Esophagus mucosa (tissue), 1 donor: ENCODE measurements at places on chromosomes 6 and 20. TPM values are rescaled to one million over a fixed set of nuclear protein-coding genes. Genes with fewer than 3 reads are reported as not detected.

Gene HLA-DMB
- total RNA-seq, result 5.5 TPM

Gene ESR1
- 0.80 TPM for total RNA-seq

Gene MYT1
- total RNA-seq, result not detected

Gene PSMB8
- 33.0 TPM for total RNA-seq

Gene PSORS1C2
- total RNA-seq, result 0.40 TPM

Gene SFT2D1
- 26.6 TPM for total RNA-seq

Gene RIPPLY2
- total RNA-seq, result not detected

Gene ADGRG6
- total RNA-seq, result 14.2 TPM

Gene ETV7
- 2.1 TPM for total RNA-seq

Gene PTK6
- 92.7 TPM for total RNA-seq

Gene HMGN3
- 37.2 TPM for total RNA-seq

Gene SPATS1
- not detected for total RNA-seq

GRCh38 chr20:62225820-62226635 is 6.0 kb upstream of the HRH3 start:
- ATAC-seq, result no peak

DNA sequence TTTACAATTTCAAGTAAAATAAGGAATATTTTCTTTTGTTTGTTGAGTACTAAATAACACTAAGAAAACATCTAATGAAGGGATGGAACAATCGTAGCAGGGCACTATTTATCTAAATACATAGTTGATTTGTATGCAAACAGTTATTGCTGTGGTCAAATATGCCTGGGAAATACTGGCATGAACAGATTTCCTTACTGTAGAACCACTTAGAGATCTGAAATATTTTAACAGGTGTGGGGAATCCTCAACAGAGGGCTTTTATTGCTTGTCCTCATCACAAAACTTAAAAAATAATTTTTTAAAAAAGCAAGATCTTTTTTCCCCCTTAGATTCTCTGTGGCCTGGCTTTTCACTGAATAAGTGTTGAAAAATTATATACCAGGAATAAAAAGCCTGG is 233.0 kb upstream of the FAM83B start:
- ATAC-seq, result no peak

GRCh38 chr20:38550274-38550673 is 30.7 kb upstream of the ADIG start:
- no peak for ATAC-seq

DNA sequence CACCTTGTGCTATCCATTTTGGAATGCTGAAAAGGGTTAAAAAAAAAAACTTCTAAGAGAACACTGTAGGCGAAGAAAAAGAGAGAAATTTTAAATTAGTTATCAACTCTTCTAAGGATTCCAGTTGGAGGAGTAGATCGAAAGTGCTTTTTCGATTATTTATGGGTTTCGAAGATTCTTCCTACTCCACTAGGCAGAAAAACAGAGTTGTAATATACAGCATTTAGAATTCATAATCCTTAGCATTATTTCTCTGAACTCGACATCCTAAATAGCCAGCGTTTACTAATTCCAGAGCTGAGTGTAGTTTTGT is 817 bp upstream of the RNF217 start:
- no peak for ATAC-seq

DNA sequence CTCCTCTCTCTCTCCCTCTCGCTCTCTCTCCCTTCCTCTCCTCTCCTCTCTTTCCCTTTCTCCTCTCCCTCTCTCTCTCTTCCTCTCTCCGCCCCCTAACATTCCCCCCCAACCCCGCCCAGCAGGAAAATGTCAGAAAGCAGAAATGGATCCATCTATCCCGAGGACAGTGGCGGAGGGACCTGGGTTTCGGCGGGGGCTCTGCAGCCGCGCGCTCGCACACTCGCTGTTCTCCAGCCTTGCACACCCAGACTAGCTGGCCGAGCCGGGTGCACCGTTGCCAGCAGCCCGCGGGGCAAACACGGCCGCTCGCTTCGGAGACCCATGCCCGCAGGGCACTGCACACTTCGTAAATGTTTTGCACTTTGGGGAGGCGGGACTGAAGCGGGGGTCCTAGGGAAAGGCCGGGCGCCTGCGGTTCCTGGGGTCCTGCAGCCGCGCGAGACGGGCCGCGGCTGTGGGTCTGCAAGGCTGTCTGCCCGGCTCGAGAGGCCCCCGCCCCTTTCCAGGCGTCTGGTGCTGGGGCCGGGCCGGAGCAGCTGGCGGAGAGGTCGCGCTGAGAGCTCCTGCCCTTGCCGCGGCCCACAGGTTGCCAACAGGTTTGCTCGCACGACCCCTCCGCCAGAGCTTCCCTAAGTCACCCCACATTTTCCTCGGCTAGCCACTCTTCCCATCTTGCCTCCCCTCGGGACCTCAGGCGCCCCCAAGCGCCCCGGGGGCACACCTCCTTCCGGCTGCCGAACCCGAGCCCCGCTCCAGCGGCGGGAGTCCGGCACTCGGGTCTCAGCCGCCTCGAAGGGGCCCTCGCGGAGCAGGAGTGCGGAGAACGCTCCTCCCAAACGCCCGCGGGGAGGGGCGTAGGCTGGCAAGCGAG is 818 bp upstream of the MDGA1 start:
- peak; percentile 7 for ATAC-seq

DNA sequence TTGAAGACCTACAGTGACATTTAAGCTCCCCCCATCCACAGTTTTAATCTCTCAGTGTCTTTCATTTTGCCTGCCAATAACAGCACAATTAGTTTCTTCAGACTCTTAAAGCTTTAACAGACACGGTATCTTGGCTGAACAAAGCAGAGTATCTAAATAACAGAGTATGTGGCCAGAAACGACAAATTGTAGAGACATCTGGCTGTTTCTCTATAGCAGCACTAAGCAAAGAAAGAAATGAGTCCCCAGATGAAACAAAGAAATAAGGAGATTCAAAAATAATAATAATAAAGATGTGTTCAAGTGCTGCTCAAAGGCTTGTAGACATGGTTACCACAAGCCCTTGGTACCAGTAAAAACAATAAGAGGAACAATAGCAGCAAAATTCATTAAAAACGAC is 97.8 kb upstream of the HDAC2 start:
- no peak for ATAC-seq

- ATAC-seq, result no peak
Measured at GRCh38 chr6:54817834-54818233, 28.7 kb upstream of the FAM83B start.

DNA sequence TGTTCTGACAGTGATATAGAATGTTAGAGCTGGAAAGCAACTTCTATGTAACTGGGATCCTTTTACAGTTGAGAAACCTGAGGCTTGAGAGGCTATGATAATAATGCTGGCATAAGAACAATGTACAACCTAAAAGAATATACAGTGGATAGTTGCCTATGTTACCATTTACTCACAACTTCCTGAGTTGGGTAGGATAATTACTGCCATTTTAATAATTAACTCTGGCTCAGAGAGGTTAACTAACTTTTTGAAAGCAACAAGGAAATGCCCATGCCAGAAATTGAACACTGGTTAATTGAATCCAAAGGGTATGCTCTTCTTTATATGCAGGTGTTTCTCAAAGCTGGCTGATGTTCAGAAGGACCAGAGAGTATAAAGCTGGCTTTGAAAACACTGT is 530.7 kb upstream of the MAP3K7 start:
- ATAC-seq, result no peak

DNA sequence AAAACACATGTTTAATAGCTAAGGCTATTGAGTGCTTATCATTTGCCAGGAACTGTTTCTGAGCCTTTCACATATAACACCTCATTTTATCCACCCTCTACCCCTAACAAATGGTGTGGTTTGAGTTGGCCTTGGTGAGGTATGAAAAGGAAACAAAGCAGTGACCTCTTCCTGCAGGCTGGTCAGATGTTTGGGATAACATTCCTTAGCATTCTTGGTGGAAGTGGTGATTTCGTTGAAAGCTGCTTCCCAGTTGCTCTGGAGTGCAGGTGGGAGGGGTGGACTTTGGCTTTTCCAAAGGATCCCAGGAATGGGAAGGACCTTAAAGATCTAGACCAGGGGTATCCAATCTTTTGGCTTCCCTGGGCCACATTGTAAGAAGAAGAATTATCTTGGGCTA is 41.3 kb downstream of the CARMIL1 start:
- no peak for ATAC-seq

GRCh38 chr6:129921169-129921817 is 60.2 kb upstream of the TMEM244 start:
- no peak for ATAC-seq

DNA sequence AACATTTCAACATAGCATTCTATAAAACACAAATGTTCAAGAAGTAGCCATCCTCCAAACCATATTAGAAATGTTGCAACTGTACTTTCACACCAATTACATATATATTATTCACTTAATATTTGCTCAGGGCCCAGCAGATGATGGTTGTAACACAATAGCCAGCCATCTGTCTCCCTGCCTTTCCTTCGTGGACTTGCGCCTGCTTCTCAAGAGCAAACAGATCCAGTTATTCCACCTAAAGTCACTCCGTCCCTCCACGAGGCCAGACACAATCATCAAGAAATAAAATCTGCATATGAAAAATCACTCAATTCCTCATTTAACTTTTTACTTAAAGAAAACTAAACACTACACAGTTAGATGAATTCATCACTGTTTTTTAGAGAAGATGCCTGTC is 160.4 kb downstream of the RALGAPA2 start:
- no peak for ATAC-seq

DNA sequence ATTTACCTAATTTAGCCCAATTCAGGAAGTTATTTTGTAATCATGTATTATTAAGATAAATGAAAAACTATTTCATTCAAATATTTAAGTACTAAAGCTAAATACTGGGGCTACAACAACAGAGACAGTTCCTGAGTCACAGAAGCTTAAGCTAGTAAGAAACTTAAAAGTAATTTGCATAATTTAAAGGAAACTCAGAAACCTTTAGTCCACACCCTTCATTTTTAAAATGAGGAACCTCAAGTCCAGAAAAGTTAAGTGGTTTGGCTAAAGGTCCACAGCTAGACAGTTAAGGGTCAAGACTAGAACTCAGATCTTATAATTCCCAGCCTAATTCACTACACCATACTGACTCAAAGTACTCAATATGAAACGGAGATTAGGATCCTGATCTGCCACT is 7.2 kb downstream of the LMBRD1 start:
- ATAC-seq, result no peak

DNA sequence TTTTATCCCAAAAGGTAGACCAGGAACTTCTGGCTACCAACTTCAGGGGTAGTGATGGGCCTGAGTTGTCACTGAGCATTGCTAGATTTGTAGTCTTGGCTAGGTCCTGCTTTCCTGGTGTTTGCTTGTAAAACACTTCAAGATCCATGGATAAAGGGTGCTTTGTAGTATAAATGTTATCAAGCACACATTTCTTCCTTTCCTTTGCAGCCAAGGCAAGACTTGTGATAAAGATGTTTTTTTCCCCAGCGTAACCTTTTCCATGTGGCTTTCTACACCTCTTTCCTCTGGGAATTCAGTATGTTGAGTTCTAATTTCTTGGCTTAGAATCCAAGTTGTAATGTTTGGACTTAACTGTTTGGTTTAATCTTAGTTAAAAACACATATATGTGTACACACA is 122.8 kb upstream of the CLDN20 start:
- ATAC-seq, result no peak

- no peak for ATAC-seq
Measured at GRCh38 chr6:3805448-3806123, 43.6 kb upstream of the FAM50B start.

- no peak for ATAC-seq
Measured at GRCh38 chr6:144657691-144658090, 372.6 kb downstream of the UTRN start.

GRCh38 chr6:53540129-53540692 is 4.7 kb downstream of the GCLC start:
- ATAC-seq, result no peak

- ATAC-seq, result no peak
Measured at GRCh38 chr6:166119116-166119911, 48.3 kb downstream of the TBXT start.

DNA sequence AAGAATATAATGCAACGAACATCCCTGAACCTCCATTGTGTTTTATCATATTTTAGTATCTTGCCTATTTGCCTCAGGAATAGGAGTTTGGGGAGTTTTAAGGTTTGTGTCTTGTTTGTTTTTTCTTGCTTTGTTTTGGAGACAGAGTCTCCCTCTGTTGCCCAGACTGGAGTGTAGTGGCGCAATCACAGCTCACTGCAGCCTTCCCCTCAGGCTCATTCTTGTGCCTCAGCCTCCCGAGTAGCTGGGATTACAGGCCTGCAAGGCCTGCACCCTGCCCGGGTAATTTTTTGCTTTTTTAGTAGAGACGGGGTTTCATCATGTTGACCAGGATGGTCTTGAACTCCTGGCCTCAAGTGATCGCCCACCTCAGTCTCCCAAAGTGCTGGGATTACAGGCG is 63.3 kb upstream of the CARMIL1 start:
- no peak for ATAC-seq

- peak; percentile 90 for ATAC-seq
Measured at GRCh38 chr6:31739639-31740396, at the start of gene MSH5. MSH5 (plus strand) TSS chr6:31740005; CDS start chr6:31740467, 462 bp downstream.

DNA sequence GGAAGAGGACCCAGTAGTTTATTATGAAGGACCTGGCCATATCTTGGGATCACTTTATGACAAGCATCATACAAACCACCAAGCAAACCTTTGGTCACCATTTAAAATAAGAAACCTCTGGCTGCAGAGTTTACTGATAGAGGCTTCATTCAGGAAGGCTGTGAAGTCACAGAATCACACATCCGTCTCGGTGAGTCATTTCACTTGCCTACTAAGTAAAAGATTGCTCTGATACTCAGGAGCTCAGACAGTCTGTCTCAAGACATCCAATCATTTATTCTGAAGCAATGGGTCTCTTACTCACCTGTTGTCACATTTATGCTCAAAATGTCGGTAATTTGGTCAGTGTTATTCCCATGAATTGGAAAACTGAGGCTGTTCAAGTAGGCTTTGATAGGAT is 33.7 kb downstream of the ADGRF5 start:
- ATAC-seq, result no peak

DNA sequence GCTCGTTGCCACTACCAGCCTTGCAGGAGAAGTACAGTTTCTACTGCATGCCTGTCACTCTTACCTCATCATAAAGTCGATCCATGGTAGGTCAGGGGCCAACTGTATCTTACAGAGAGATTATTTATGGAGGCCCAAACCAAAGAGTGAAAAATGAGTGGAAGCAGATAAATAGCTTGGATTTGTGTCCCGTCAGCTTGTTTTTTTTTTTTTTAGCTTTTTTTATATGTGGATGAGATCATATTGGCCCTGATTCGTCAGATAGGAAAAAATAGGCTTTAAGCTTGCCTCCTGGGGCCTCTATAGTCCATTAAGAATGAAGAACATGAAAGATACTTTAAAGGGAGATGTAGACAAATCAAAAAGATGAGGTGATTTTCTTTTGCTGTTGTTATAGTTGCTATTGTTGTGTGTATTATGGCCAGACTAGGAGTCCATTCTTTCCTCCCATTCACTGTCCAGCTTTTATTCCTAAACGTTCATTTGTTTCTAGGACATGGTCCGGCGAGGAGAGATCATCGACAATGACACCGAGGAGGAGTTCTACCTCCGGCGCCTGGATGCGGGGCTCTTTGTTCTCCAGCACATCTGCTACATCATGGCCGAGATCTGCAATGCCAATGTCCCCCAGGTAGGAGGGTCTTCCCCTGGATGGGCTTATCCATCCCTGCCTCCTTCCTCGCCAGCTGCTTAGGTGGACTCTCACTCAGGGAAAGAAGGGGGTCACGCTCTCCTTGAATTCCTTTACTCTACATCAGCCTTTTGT is 43.3 kb upstream of the VSTM2L start:
- no peak for ATAC-seq

GRCh38 chr20:3699037-3699436 is 13.4 kb downstream of the SIGLEC1 start:
- no peak for ATAC-seq
